ENCODE measurements at places on chromosomes 2 and 18. TPM values are rescaled to one million over a fixed set of nuclear protein-coding genes. Genes with fewer than 3 reads are reported as not detected.

DNA sequence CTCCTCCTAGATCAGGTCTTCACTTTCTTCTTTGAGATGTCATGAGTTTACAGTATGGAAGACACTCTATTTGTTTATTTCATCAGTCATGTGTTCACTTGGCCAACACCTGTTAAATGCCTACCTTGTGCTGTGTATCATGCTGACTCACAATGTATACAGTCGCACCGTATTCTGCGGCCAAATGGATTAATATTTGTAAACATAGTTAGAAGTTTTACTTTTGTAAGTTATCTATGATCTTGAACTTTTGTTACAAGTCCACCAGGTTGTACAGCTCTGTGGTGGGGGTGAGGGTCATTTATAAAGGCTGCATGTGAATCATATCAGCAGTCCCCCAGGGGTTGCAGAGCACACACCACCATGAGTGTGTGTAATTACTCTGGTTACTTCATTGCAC lies 408.7 kb upstream of the NRP2 start:
- no peaks in the 10 kb centered on the region for H3K36me3 ChIP-seq
- no peak for DNase-seq

- no peaks in the 10 kb centered on the region for H3K36me3 ChIP-seq
- DNase-seq, result no peak
- no peak overlapping the region for H3K27ac ChIP-seq
- no peaks in the 10 kb centered on the region for H3K27me3 ChIP-seq
These were observed 740.3 kb upstream of the HS6ST1 start for GRCh38 chr2:129058981-129059380.

DNA sequence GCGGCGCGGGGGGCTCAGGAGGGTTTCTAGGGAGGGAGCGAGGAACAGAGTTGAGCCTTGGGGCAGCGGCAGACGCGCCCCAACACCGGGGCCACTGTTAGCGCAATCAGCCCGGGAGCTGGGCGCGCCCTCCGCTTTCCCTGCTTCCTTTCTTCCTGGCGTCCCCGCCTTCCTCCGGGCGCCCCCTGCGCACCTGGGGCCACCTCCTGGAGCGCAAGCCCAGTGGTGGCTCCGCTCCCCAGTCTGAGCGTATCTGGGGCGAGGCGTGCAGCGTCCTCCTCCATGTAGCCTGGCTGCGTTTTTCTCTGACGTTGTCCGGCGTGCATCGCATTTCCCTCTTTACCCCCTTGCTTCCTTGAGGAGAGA lies 5.2 kb downstream of the PROC start:
- DNase-seq, result no peak
- H3K4me3 ChIP-seq, result no peak overlapping the region
- H3K36me3 ChIP-seq, result no peaks in the 10 kb centered on the region
- no peaks in the 10 kb centered on the region for H3K27me3 ChIP-seq
- H3K4me1 ChIP-seq, result peaks cover 18% of the 10 kb centered on the region
- no peak overlapping the region for H3K27ac ChIP-seq

HOXD12 gene
- not detected for total RNA-seq

- no peak overlapping the region for H3K4me3 ChIP-seq
- H3K4me1 ChIP-seq, result no peaks in the 10 kb centered on the region
- H3K27me3 ChIP-seq, result no peaks in the 10 kb centered on the region
These were observed 87.1 kb downstream of the CDH20 start for GRCh38 chr18:61420218-61420885.

GRCh38 chr2:39755466-39755865 lies 23.6 kb downstream of the THUMPD2 start:
- H3K4me3 ChIP-seq, result no peak overlapping the region
- no peaks in the 10 kb centered on the region for H3K27me3 ChIP-seq
- no peaks in the 10 kb centered on the region for H3K4me1 ChIP-seq
- peaks cover 56% of the 10 kb centered on the region for H3K36me3 ChIP-seq
- DNase-seq, result no peak
- H3K27ac ChIP-seq, result no peak overlapping the region

ALLC gene
- 0.14 TPM for total RNA-seq

- no peak overlapping the region for H3K27ac ChIP-seq
- peaks cover 8% of the 10 kb centered on the region for H3K36me3 ChIP-seq
- H3K4me3 ChIP-seq, result no peak overlapping the region
- no peaks in the 10 kb centered on the region for H3K4me1 ChIP-seq
These were observed 46.8 kb upstream of the TBR1 start for GRCh38 chr2:161369311-161369710.

DNA sequence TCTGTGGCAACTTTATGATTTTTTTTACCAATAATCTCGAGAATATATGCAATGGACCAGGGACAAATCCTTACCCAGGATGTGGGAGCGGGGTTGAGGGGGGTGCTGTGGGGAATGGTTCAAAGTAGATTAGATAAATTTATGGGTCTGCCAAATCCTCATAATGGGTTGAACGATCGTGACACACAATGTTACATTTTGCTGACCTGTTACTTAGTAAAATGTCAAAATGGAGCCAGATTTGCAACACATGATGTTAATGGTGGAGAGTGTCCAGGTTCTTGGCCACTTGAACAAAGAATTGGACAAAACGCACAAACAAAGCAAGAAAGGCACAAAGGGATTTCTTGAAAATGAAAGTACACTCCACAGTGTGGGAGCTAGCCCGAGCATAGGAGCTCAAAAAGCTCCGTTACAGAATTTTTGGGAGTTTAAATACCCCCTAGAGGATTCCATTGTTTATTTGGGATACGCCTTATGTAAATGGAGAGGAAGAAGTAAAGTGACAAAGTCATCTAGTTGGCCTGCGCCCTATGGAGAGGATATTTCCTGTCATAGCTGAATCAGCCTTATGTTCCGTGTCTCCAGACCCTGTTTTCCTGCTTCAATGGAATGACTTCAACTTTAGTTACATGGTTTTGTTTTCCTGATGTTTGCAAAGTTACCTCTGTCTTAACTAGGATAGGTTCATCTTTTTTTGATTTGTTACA lies 776.0 kb downstream of the DCC start:
- no peak overlapping the region for H3K27ac ChIP-seq
- no peak overlapping the region for H3K4me3 ChIP-seq
- no peaks in the 10 kb centered on the region for H3K36me3 ChIP-seq
- no peaks in the 10 kb centered on the region for H3K4me1 ChIP-seq
- H3K27me3 ChIP-seq, result no peaks in the 10 kb centered on the region
- DNase-seq, result no peak

- peak; percentile 5 for DNase-seq
- H3K27me3 ChIP-seq, result no peaks in the 10 kb centered on the region
- H3K4me3 ChIP-seq, result no peak overlapping the region
- no peaks in the 10 kb centered on the region for H3K36me3 ChIP-seq
- H3K4me1 ChIP-seq, result peaks cover 6% of the 10 kb centered on the region
- no peak overlapping the region for H3K27ac ChIP-seq
These were observed 14.2 kb downstream of the INPP4A start for GRCh38 chr2:98458667-98459380.

TUBA4B gene
- 0.08 TPM for total RNA-seq

- H3K36me3 ChIP-seq, result no peaks in the 10 kb centered on the region
- DNase-seq, result no peak
- H3K27me3 ChIP-seq, result no peaks in the 10 kb centered on the region
- no peak overlapping the region for H3K27ac ChIP-seq
These were observed 87.4 kb upstream of the GPC1 start for GRCh38 chr2:240347949-240348500.

DNA sequence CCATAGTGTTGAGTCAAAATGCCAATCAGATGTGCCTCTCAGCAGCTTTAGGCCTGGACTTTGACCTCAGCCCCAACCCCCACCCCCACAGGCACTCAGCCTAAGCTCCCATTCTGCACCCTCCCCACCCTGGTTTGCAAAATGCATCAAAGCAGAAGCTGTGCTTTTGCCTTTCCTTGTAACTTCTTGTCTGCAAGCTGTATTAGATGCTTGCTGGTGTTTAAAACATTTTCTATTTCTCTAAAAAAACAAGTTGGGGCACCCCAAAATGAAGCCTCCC lies 26.6 kb upstream of the STEAP3 start:
- no peak overlapping the region for H3K27ac ChIP-seq
- H3K4me3 ChIP-seq, result no peak overlapping the region
- DNase-seq, result no peak
- H3K27me3 ChIP-seq, result no peaks in the 10 kb centered on the region

GRCh38 chr2:219142329-219142728 lies 18.3 kb downstream of the NHEJ1 start:
- no peaks in the 10 kb centered on the region for H3K27me3 ChIP-seq
- H3K4me1 ChIP-seq, result no peaks in the 10 kb centered on the region
- peaks cover 2% of the 10 kb centered on the region for H3K36me3 ChIP-seq
- no peak for DNase-seq
- no peak overlapping the region for H3K4me3 ChIP-seq

- peaks cover 11% of the 10 kb centered on the region for H3K4me1 ChIP-seq
- H3K27ac ChIP-seq, result no peak overlapping the region
- DNase-seq, result no peak
These were observed 19.7 kb upstream of the TUBB6 start for GRCh38 chr18:12288403-12288755.

SCG2 gene
- total RNA-seq, result not detected

- no peak overlapping the region for H3K27ac ChIP-seq
- H3K4me1 ChIP-seq, result no peaks in the 10 kb centered on the region
- H3K4me3 ChIP-seq, result no peak overlapping the region
- H3K36me3 ChIP-seq, result no peaks in the 10 kb centered on the region
- no peaks in the 10 kb centered on the region for H3K27me3 ChIP-seq
- peak; percentile 55 for DNase-seq
These were observed 10.8 kb downstream of the SPDYA start for GRCh38 chr2:28821295-28821958.

DNA sequence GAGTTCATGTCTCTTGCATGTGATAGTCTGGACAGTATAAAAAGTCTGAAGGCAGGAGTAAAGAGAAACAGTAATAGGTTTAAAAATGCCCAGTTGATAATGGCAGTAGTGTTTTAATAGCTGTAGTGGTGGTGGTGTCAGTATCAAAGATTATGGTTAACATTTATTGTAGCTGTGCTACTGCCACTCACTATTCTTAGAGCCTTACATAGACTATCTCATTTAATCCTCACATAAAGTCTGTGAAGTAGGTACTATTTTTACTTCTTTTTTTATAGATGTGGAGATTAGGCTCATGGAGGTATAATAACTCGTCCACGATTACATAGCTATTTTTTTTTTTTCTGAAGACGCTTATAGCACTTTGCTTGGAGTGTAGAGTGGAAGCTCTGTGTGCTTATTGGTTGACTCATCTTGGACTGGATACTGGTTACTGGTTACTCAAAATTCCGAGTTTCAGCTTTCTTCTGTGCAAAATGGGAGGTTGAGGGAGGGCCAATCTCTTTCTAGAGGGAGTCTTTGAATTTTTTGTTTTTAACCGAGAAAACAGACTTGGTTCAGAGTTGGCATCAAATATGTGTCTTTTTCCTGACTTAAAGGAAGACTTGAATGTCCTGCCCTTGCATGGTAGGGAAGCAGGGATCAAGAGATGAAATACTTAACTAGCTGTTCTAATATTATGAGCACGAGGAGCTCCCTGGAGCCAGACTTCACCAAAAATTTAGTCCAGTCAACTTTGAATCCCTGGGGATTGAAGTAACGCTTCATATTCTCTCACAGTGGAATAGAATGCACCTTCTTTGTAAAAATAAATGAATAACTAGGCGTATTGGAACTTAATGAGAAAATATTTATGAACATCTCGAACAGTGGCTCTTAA lies 27.1 kb downstream of the CERS6 start:
- no peaks in the 10 kb centered on the region for H3K36me3 ChIP-seq
- H3K27ac ChIP-seq, result no peak overlapping the region
- no peak overlapping the region for H3K4me3 ChIP-seq
- no peak for DNase-seq
- peaks cover 4% of the 10 kb centered on the region for H3K4me1 ChIP-seq

DNA sequence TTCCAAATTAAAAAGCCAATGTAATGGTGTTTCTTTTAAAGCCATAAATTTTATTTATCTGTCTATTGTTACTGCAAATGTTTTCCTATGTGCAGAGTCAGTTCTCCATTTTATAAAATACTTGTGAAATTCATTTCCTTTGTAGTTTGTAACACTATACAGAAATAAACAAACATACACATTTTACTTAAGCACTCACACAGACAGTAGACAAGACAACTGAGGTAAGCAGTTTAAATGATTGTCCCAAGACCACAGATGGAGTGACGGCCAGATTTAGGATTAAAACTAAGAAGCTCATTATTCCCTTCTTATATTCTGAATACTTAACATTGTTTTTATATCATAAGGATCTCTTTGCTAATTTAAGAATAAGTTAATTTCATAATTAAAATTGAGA lies 100.9 kb downstream of the BAZ2B start:
- no peak for DNase-seq
- no peaks in the 10 kb centered on the region for H3K27me3 ChIP-seq
- H3K4me3 ChIP-seq, result peak overlapping the region; percentile 33
- H3K27ac ChIP-seq, result no peak overlapping the region
- H3K36me3 ChIP-seq, result no peaks in the 10 kb centered on the region

DNA sequence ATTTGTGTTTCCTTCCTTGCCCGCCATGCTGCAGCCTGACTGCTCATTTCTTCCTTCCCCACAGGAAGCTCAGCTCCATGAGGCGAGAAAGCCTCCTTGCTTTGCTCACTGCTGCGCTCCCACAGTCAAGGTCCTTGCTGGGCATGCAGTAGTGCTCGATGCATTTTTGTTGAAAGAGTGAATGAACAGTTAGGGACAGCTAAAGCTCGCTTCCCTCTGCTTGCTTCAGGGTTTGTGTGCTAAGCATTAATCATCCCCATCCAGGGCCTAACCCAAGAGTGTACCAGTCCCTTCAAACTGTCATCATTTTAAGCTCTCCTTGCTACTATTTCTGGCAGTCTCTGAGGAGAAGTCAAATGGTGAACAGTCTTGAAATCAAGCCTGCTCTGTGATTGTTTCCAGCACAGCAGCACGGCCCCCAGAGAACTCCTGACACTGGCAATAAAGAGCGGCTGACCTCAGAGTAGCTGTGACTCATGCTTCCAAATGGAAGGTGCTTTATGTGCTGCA lies 171.7 kb upstream of the SOX11 start:
- H3K4me3 ChIP-seq, result no peak overlapping the region
- H3K36me3 ChIP-seq, result no peaks in the 10 kb centered on the region
- H3K4me1 ChIP-seq, result no peaks in the 10 kb centered on the region
- no peak for DNase-seq
- H3K27me3 ChIP-seq, result no peaks in the 10 kb centered on the region

DNA sequence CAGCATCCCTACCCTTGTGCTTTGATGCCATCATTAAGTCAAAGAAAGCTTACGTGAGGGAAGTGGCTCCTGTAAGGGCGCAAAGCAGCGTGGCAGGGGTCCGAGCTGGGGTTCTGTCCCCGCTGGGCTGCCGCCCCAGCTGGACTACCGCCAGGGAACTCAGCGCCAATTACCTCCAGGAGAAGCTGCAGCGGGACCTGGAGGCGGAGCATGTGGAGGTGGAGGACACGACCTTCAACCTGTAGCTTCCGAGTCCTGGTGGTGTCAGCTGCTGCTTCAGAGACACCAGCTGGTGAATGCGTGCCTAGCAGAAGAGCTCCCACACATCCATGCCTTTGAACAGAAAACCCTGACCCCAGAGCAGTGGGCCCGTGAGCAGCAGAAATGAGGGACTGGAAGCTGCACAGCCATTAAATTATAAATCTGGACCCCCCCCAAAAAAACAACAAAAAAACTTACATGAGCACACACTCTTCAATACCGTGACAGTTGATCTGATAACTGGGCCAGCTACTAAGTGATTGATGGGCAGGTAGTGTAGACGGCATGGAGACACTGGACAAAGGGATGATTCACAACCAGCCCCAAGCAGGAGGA lies 20.1 kb upstream of the YES1 start:
- no peaks in the 10 kb centered on the region for H3K36me3 ChIP-seq
- H3K4me3 ChIP-seq, result peak overlapping the region; percentile 28
- no peaks in the 10 kb centered on the region for H3K27me3 ChIP-seq
- H3K4me1 ChIP-seq, result no peaks in the 10 kb centered on the region
- peak; percentile 61 for DNase-seq

- no peak overlapping the region for H3K27ac ChIP-seq
- DNase-seq, result no peak
- no peaks in the 10 kb centered on the region for H3K36me3 ChIP-seq
- H3K4me3 ChIP-seq, result no peak overlapping the region
- no peaks in the 10 kb centered on the region for H3K27me3 ChIP-seq
These were observed 302.5 kb downstream of the NRXN1 start for GRCh38 chr2:50729306-50730049.
